ENCODE measurements at places on chromosomes 11 and 22.

- DNase-seq = no peak
Observed at GRCh38 chr22:48004936-48005335, 1242.5 kb downstream of the TBC1D22A start.

DNA sequence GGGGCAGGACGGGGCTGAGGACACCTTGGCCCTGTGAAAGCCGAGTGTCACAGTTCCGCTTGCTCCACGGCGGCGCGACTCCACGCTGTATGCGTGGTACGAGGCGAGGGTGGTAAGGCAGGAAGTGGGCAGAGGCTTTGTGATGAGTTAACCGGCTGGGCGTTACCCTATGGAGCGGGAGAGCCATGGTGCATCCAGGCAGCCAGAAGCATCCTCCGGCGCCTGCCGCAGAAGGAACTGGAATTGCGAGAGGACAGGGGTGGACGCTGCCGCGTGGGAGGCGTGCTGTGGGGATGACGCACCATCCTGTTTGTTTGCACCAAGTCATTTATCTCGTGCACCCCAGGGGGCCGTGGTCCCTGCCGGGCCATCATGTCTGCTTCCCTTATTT, 643.9 kb downstream of the BRD1 start:
- DNase-seq = no peak

GRCh38 chr11:35305670-35306382, 113.5 kb downstream of the SLC1A2 start:
- DNase-seq = peak; percentile 33

DNA sequence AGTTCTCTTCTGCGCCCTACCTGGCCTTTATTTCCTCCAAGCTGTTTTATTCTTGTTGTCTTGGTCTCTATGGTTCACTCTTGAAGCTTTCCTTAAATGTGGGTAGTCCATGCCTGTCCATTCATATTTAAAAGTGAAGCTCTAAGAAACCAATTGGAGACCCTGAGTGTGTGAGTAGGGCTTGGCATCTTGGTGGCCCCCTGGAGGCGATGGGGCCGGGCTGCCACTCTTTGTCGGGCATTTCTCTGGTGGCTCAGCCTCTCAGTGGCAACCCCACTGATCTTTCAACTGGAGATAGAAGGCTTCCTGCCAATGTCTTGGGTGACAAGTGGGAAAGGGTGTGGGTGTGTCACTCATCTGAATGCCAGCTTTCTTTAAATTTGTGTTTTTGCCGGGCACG, 9.1 kb downstream of the TRPT1 start:
- no peak for DNase-seq

DNA sequence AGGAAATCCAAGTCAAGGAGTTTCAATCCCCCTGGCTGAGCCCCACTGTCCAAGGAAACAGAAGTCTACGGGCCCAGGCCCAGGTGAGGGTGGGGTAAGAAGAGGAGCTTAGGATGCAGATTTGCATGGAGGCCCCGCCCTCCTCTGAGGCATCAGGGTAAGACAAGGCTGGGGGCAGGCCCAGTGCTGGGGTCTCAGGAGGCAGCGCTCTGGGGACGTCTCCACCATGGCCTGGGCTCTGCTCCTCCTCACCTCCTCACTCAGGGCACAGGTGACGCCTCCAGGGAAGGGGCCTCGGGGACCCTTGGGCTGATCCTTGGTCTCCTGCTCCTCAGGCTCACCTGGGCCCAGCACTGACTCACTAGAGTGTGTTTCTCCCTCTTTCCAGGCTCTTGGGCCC, 31.3 kb upstream of the IGLL5 start:
- DNase-seq = no peak

DNA sequence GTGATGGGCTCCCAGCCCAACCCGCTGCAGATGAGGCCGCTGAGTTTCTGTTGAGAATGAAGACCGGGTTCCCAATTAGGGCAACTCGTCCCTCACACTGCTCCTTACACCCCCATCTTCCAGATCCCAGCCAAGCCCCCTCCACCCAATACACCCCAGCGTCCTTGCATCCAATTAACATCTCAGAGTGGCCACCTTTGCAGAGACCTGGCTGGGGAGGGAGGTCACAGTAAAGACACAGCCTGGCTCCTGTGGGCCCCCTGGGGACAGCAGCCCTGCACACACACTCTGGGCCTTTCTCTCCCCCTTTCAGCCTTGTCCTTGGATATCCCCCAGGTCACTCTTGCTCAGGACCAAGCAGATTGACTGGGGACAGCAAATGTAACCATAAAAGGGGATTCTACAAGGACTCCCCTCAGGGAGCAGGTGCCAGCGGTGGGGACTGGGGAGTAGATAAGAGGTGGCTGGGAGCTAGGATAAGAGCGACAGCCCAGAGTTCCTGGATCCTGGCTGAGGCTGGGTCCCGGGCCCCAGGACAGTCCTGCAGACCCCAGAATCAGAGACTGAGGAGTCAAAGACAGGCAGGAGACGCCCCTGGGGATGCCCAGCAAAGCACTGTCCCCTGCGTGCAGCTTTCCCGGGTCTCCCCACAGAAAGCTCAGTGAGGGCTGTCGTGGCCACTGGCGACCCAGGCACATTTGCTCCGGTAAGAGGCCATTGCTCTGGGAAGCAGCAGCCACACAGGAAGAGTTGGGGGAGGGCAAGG, 8.4 kb downstream of the APOBEC3A start:
- DNase-seq = no peak

- no peak for DNase-seq
Observed at GRCh38 chr11:82225502-82225901, 508.2 kb downstream of the FAM181B start.

- no peak for DNase-seq
Observed at GRCh38 chr11:2466069-2466801, 21.4 kb downstream of the KCNQ1 start.

DNA sequence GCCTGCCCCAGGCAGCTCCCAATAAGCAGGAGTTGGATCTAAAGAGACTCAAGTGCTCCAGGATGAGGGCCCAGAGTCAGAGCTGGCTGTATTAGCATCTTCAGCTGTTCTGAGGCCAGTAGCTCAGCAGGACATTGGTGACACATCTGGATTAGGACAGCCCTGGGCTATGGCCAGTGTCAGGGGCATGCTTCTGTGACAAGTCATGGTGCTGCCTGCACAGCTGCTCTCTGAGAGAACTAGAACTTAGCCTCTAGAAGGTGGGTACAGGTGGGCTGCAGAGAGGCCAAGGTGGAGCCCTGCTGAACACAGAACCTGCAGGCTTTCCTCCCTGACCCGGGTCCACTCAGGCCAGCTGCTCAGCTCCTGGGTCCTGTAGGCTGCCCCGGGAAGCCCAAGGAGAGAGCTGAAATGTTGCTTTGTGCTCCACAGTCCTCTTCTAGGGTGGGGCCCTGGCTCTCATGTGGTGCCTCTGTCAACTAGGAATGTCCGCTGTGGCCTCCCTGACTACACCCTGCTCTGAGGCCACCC, 426.9 kb downstream of the SOX6 start:
- no peak for DNase-seq

GRCh38 chr22:23151827-23152226, 6.5 kb downstream of the RAB36 start:
- DNase-seq = no peak

GRCh38 chr11:10680956-10681487, 12.5 kb downstream of the IRAG1 start:
- DNase-seq = no peak

DNA sequence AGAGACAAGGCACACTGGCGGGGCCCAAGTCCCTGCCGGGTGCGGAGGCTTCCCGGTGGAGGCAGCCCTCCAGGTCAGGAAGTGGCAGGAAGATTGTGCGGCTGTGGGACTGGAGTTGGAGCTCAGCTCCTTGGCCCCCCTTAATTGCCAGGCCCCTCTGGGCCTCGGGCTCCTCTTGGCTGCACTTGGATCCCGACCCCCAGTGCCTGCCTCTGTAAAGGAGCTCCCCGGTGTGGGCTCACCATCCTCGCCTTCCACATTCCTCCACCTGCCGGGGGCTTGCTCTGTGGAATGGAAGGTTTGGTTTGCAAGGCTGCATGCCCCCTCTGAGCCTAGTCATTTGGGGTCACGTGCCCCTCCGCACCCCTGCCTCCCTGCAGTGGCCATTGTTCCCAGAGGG, 38.1 kb upstream of the COMT start:
- no peak for DNase-seq

DNA sequence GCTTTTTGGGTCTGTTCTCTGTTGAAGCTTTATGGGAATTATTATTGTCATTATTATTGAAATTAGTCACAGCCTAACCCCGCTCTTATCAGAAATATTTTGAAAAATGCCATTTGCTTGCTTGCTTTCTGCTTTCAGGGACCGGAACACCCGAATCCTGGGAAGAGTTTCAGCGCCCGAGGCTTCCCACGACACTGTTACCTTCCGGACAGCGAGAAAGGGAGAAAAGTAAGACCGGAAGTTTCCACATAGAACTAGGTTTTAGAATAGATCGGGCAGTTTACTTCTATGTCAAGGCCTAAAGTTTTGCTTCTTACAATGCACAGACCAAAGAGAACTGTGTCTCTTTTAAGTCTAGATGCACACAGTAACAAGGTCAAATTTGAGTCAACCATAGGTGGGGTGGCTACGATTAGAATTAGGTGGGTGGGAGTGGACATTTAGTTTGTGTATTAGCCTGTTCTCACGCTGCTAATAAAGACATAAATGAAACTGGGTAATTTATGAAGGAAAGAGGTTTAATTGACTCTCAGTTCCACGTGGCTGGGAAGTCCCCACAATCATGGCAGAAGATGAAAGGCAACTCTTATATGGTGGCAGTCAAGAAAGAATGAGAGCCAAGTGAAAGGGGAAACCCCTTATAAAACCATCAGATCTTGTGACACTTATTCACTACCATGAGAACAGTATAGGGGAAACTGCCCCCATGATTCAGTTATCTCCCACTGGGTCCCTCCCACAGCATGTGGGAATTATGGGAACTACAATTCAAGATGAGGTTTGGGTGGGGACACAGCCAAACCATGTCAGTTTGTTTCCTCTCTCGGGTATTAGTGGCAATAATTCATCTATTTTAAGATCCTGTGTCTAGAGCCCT, 12.9 kb downstream of the MPEG1 start:
- no peak for DNase-seq

DNA sequence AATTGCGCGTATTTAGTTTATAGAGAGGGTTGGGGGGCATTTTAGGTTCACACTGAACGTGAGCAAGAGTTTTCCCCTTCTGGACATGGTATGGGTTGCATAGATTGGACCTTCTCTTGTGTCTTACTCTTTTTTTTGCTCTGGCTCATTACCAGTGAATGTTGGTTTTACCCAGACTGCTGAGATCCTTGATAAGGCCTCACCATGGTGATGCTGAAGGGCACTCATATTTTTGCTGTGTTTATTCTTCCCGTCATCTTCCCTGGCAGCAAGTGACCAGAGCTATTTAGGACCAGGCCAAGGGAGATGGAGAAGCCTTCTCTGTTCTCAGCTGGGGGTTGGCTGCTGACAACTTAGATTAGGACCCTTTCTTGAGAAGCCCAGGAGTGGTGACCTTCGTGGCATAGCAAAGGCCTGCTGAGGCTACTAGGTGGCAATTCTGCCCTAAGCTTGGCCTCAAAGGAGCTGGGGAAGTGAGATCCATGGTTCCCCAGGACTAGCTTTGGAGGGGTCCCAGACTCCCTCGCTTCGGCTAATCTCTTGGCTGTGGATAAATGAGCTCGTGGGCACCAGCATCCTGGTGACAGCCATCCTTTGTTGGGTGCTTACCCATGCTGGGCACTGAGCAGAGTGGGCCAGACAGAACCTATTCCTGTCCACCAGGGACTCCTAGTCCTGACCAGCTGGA, 47.3 kb downstream of the GRIK4 start:
- no peak for DNase-seq

- no peak for DNase-seq
Observed at GRCh38 chr22:38169116-38169515, 12.5 kb downstream of the PLA2G6 start.

DNA sequence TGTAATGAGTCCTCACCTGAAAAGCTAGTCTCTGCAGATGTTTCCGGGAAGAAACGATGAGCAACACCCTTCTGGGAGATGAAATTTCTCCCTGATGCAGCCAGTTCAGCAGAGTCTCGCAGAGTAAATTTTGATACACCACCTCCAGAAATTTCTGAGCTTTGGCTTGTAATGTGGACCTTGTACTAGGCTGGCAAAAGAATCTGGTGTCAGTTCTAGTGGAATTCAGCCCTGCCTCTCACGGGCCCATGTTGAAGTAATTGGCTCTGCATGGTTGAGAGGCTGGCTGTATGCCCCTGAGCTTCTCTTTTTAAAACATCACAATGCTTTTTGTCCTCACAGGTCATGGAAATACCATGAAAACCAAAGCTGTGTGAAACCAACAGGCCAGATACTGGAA, at the start of gene GLYAT:
GLYAT (minus strand) TSS at position 125 of the 400 bp plus-strand sequence. CDS start 7,447 bp downstream, outside the sequence.
- DNase-seq = no peak

DNA sequence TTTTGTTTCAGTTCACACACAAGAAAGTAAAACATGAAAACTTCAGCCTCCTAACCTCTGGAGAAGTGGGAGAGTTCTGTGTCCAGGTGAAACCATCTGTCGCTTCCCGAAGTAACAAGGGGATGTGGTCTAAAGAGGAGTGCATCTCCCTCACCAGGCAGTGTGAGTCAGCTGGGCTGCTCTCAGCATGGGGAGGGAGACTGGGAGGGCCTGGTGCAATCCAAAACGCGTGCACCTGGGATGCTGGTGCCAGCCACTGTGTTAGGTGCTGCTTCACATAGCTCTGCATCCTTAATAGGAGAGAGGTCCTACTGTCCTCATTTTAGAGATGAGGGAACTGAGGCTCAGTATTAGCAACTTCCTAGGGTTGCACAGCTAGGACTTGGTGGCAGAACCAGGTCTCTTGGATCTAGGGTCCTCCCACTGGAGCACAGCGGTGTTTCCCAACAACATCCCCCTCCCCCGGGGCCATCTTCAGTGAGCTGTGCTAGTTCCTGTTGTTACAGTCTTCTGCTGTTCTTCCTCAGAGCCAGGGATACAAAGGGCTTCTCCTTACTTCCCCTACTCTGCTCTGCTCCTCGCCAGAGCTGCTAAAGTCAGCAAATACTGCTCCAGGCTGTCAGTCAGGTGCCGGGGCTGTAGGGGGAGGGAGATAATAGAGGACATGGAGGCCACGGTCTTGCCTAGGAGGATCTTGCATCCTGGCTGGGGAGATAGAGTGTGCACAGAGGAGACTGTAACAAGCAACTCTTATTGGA, 8.0 kb downstream of the IL10RA start:
- DNase-seq = peak; percentile 51

DNA sequence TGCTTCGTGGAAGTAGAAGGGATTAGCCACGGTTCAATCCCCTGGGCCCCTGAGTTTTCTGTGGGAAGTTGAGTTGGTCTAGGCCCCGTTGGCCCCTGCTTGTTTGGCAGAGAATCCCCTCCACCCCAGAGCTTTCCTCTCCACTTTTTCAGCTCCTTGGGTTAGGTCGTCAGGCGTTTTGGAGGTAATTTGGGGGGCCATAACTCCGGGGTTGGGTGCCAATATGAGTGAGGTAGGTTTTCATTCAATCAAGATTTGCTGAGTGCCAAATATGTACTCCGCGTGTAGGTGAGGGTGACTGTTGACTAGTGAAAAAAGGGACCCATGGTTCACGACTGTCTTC, 590 bp downstream of the ATG13 start:
- DNase-seq = no peak

DNA sequence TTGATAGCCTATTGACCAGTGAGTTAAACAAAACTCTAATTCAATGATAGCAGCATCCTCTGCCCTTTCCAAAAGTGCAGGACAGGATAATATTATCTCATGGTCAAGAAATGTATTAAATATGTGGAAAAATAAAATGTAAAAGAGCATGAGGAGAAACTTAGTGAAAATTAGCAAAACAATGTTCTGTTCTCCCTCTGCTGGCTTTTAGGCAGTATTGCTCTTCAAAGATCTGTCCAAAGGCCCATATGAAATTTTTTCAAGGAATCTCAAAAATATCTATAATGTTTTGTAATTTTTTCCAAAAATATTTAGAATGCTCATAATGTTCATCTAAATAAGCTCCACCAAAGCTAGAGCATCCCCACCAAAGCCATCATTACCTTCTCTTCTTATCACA, 8.3 kb upstream of the ARL14EP start:
- DNase-seq = no peak
